Fibroblast of skin of right quadriceps (primary cell): ENCODE measurements at places on chromosomes 16 and 17.

DNA sequence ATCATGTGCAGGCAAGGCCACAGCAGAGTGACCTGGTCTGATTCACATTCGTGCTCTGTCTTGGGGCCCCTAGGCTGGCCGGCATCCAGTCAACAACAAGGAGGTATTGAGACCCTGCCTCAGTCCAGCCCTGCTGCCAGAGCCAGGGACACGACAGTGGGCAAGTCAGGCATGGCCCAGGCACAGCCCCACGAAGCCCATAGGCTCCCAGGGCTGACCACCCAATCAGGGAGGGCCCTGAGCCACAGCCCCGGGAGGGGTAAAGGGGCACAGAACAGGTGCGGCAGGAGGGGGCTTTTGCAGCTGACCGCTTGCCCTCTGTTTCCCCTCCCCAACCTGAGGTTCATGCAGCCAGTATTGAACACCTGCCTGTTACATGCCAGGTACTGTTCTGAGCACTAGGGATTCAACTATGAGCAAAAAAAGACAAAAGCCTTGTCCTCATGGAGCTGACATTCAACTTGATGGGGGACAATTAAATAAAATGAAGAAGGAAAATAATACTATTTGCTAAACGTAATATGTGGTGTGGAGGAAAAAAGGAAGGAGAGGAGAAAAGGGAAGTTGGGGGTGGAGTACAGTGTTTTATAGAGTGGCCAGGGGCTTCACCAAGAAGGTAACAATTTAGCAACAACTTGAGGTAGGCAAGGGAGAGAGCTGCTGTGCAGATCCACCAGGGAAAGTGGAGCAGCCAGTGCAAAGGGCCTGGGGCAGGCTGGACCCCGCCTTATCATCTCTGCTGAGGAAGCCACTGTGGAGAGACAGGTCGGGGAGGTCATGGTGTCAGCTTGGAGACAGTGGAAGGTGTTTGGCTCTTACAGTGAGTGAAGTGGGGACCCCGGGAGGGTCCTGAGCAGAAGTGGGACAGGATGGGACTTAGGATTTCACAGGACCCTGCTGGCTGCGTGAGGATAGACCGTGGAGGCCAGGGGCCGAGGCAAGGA, 6.1 kb downstream of the DRC3 start:
- DNase-seq, result no peak

DNA sequence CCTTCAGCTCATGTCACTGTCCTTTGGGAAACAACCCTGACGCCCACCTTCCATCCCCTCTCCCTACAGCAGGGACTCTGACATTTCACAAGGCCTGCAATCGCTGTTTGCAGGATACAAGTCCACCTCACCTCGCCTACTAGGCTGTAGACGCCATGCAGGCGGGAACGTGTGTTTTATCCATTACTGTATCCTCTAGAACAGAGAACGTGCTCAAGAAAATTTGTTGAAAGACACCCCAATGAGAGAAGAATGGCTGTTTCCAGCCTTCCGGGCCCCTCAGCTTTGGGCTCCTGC, 1.5 kb upstream of the TTYH2 start:
- no peak for DNase-seq

- DNase-seq, result no peak
Measured at GRCh38 chr16:48106446-48106845, 49.3 kb downstream of the ABCC12 start.

GRCh38 chr17:63249256-63250004, 196.7 kb downstream of the CYB561 start:
- peak; percentile 7 for DNase-seq
